Kidney tubule cell (primary cell): ENCODE measurements at places on chromosomes 4 and X.

- DNase-seq = no peak
These were observed 28.6 kb downstream of the AMER1 start for GRCh38 chrX:64176876-64177275.

GRCh38 chr4:74047152-74047551, 8.7 kb upstream of the CXCL3 start:
- DNase-seq = no peak

- no peak for DNase-seq
These were observed 396.6 kb upstream of the RPS6KA3 start for GRCh38 chrX:20663336-20663735.

DNA sequence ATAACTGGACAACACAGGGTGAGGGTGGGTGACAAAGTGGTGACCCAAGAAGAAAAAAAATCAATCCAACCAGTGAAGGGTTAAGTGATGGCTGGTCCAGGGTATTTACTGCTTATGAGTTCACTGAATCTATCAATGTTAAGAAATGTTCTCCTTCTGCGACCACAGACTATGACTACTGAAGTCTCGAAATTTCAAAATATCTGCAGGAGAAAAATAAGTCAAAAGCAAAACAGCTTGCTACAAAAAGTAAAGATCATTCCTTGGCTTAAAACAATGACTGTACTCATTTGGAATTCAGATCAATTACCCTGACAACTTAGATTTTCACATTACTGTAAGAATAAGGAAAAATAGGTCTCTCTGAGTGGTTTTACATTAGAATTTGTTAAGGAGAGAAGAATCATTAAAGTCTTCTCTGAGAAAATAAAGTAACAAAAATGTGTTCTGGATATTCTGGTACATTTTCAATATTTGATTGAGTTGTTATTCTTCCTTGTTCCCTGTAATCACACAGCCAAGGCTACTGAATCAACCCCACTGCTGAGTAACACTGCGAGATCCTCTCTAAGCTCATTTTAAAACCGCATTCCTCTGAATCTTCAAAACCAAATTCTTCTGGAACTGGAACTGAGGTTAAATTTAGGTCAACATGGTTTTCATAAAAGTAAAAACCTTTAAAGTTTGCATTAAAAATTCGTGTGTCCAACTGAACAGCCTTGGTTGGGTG, 22.7 kb downstream of the SMPX start:
- no peak for DNase-seq

- DNase-seq = no peak
These were observed 622.7 kb downstream of the PCDH18 start for GRCh38 chr4:136909626-136910025.

DNA sequence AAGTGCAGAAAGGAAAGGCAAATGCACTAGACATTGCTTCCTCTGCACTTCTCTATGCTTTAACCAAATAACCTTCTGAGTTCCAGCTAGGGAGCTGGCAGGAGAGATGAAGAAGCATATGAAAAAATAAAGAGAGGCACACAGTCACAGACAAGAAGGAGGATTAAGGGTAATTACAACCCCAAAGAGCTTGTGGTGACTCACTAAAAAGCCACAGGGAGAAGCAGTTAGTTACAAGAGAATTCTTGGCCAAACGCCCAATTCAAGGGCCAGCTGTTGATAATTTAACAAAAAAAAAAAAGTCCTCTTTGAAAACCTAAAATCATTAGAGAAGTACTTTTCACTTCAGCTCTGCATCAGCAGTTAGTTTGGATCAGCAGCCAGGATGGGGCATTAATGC, 478.0 kb downstream of the KCNIP4 start:
- peak; percentile 85 for DNase-seq

DNA sequence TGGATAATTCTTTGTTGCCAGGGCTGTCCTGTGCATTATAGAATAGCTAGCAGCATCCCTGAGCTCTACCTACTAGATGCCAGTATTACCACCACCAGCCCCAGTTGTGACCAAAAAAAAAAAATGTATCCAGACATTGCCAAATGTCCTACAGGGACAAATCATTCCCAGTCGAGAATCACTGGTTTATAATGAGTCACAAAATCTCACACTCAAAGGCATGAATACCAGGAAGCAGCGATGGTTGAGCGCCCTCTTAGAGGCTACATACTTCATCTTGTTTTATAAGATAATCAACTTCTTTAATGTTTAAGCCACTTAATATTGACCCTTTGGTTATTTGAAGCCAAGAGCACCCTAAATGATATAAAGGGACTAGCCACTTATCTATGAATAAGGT, 297.3 kb downstream of the DHX15 start:
- peak; percentile 68 for DNase-seq

- DNase-seq = no peak
These were observed 1008.1 kb upstream of the TENM3 start for GRCh38 chr4:181234951-181235680.

GRCh38 chr4:78291277-78291676, 234.2 kb downstream of the FRAS1 start:
- no peak for DNase-seq

GRCh38 chr4:175456131-175456530, 355.9 kb downstream of the GPM6A start:
- peak; percentile 84 for DNase-seq

DNA sequence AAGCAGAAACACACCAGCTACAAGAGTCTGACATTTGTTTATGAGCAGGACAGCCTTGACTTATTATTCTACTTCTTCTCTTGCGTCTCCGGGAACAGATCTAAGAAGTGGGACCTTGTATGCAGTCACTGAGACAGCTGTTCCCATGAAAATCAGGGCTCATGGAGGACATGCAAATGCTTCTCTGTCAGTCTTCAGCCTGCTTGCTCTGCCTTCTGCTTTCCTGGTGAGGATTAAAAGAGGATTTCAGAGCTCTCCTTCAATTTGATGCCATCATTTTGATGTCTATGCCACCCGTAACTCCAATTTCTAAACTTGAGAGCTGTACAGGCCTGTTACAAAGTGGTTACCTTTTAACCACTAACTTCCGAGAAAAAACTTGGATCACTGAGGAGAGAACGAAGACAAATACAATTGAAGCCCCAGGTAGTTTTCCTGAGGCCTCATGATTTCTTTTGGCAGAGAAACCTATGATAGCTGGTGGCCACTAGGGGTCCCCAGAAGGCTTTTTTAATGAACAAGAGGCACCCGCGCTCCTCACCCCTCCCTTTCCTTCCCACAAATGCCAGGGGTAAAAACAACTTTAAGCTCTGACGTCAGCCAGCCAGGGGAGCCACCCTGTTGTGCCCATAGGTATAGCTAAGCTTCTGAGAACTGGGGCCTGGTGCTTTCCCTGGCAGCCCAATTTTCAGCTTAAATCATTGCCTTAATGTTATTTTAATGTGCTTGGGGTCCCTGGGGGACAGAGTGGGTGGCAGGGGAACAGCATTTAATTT, 97.0 kb downstream of the DDIT4L start:
- peak; percentile 93 for DNase-seq

DNA sequence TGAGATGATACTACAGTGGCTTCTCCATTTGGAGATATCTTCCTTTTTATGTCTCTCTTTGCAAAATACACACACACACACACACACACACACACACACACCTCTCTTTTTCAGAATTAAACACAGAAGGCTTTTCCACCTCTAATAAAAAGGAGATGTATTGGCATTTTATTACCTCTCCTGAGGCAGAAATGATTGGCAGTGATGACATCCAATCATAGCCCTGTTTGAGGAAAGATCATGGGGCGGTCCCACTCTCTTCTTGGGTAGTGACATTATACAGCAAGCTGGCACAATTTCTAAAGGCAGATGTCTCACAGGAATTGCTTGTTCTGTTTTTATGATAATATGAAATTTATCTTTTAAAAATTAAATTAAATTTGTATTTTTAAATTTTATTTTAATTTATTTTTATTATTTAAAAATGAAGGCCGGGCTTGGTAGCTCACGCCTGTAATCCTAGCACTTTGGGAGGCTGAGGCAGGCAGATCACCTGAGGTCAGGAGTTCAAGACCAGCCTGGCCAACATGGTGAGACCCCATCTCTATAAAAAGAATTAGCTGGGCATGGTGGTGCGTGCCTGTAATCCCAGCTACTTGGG, 15.6 kb downstream of the CHRNA9 start:
- DNase-seq = no peak

DNA sequence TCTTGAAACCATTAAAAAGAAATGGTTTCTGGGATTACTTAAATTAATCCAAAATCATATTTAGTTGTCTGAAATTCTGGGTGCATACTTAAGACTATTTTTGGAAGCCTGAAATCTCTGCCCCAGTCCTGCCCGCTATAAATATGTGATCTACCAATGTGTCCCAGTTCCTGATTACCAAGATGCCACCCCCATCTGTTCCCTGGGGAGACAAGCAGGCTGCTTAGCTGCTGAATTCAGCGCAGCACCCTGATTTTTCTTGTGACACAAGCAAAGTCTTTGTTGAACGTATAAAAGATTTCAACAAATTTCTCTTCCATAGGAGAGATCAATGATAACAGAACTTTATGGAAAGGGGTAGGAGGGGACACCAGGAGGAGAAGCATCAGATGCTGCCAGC, 100.6 kb upstream of the PRPS2 start:
- DNase-seq = no peak

- DNase-seq = no peak
These were observed 54.3 kb upstream of the PUDP start for GRCh38 chrX:7202206-7202605.

DNA sequence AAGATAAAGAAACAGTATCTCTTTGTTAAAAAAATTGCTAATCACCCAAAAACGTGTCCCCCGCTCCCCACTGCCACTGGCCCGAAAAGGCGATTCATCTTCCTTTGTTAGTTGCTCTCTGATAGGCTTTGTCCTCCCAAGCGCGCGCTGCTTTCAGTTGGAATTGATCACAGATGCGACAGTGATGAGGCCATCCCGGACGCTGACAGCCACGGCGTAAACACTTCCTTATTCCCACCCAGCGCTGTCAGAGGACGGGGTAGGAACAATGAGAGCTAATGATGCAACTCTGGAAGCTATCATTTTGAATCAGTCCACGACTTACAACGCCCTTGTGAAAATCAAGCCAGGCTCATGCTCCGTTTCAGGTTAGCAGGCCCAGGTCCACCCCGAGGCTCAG, 21.4 kb downstream of the SOD3 start:
- no peak for DNase-seq

- no peak for DNase-seq
These were observed 20.3 kb upstream of the MSX1 start for GRCh38 chr4:4838936-4839810.

- no peak for DNase-seq
These were observed 251.9 kb upstream of the NR3C2 start for GRCh38 chr4:148693913-148694649.

GRCh38 chrX:136666088-136666487, 18.1 kb downstream of the CD40LG start:
- no peak for DNase-seq

- DNase-seq = no peak
These were observed 424.3 kb downstream of the GRXCR1 start for GRCh38 chr4:43316813-43317212.

GRCh38 chr4:11720292-11720691, 291.6 kb upstream of the HS3ST1 start:
- peak; percentile 75 for DNase-seq

GRCh38 chrX:18709833-18710232, 2.4 kb downstream of the PPEF1 start:
- DNase-seq = no peak

DNA sequence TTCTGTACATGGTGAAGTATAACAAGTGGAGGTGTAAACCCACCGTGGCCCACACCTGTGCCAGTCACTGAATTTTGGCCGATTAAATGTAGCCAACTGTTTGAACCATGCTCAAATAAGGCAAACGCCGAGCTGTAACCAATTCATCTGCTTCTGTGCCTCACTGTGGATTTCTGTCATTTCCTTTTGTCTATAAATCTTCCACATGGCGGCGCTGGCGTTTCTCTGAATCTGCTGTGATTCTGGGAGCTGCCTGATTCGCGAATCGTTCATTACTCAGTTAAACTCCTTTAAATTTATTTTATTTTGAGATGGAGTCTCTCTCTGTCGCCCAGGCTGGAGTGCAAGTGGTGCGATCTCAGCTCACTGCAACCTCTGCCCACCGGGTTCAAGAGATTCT, 19.2 kb downstream of the SUPT20HL2 start:
- DNase-seq = no peak

DNA sequence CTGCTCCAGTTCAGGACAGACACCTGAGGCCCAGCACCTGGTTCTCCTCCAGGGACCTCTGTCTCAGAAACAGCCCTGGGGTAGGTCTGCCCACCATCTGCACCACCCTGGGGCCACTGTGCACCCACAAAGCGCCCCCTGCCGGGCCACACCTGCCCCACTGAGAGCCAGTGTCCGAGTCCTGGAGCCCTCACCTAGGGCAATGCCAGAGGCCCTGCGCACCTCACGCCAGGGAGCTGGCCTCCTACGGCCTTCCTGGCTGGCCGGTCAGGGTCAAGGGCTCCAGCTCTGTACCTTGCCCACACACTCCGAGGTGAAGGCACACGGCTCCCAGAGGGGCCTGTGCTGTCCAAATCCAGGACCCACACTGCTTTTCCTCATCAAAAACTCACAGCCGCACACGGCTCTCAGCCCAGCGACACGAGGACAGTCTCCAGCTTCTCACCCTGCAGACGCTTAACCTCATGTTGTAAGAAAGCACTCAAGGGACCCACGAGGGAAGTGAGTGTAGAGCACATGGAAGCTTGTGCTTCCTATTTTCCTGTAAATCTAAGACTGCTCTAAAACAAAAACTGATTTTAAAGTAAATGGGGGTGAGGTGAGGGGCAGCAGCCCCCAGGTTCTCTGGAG, 5.4 kb downstream of the CTBP1 start:
- no peak for DNase-seq

GRCh38 chr4:53100501-53101190, 238.5 kb downstream of the RASL11B start:
- peak; percentile 6 for DNase-seq

DNA sequence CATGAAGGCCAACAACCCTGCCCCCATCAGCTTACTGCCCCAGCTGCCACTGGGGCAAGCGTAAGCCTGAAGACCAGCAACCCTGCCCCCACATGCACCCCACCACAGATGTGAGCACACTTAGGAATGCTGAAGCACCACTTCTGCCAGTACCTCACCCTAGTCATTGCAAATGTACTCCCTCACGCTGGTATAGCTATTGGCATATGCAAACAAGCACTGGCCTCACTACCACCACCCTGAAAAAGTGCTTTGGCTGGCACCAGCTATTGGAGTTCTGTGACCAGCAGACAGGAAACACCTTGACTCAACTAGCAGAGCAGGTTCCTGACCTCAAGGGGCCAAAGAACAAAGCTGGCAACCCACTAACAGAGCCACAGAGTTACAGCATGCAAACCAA, 534.4 kb upstream of the POU3F4 start:
- no peak for DNase-seq

DNA sequence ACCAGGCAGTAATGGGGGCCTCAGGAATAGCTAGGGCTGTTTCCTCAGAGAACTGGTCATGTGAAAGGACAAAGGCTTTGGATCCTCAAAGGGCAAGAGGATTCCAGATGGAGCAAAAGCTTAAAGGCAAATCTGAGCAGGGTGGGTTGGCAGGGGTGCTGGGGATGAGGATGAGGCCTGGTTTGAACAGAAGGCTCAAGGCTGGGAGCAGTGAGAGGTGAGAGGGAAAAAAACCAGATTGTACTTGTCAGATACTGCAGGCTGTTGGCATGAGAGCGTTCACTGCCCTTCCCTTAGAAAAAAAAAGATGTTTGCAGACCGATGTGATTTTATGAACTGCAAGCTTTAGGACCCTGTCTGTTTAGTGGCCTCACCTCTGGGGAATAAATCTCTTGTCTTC, 75.3 kb upstream of the PLAC1 start:
- no peak for DNase-seq

- DNase-seq = no peak
These were observed 112.1 kb downstream of the NR3C2 start for GRCh38 chr4:148330161-148330560.
